Activated T-cell treated with anti-CD3 and anti-CD28 coated beads, Interleukin-2, amount 50 U/mL, for 1 hour (primary cell): ENCODE measurements at places on chromosomes 2 and 18.

- DNase-seq: no peak
Observed at GRCh38 chr2:183059561-183059960, 19.0 kb upstream of the DUSP19 start.

DNA sequence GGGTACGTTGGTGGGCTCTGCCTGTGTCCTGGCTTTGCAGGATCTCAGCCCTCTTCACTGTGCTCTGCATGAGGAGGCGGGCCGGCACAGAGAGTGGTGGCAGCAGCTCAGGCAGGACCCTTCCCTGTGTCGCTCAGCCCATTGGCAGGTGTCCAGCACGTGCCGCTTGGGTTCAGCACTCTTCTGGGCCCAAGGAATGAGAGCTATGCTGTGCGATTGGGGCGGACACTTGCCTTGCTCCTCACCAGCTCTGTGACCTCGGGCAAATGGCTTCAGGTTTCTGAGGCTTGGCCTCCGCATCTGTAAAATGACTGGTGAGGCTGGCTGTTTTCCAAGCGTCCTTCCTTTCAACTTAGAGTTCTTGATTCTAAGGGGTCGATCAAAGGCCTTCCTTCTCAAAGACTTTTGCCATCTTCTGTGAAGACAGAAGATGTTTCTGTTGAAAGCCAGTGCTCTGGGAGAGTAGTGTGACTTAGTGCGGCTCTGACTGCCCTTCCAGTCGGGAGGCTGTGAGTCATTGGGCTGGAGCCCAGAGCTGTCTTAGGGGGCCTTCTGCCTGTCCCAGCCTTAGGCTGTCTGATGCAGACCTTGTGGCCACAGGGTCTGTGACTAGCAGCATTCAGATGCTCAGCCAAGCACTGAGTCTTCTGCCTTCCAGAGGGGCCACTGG lies 35.6 kb downstream of the GLI2 start:
- DNase-seq: no peak

GRCh38 chr2:5364361-5364760 lies 327.8 kb upstream of the SOX11 start:
- DNase-seq: no peak

GRCh38 chr18:50700245-50701165 lies 119.3 kb downstream of the MRO start:
- no peak for DNase-seq

DNA sequence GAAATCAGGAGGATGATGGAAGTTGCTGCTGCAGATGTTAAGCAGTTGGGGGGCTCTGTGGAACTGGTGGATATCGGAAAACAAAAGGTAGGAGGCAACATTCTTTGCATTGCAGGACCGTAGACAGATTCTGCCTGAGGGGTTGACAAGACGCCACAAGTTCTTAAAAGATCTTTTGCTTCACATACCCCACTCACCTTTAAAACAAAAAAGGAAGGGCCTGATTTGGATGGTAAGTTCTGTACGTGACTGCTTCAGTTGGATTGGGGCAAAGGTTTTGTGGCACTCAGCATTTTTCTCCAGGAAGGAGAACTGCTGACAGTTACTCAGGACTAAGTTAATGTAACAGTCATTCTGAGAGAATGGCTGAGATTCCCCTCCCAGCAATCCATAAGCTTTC lies 5.2 kb downstream of the CNDP2 start:
- DNase-seq: no peak

GRCh38 chr2:16374671-16375070 lies 291.0 kb downstream of the CYRIA start:
- DNase-seq: no peak
